Activated CD4-positive, CD25-positive, alpha-beta regulatory T cell treated with anti-CD3 and anti-CD28 coated beads, Interleukin-2, amount 50 U/mL, for 24 hours (primary cell): ENCODE measurements at places on chromosomes 1 and 21.
A peak's percentile ranks its signal among the peaks of the same experiment; 100 is the strongest.

DNA sequence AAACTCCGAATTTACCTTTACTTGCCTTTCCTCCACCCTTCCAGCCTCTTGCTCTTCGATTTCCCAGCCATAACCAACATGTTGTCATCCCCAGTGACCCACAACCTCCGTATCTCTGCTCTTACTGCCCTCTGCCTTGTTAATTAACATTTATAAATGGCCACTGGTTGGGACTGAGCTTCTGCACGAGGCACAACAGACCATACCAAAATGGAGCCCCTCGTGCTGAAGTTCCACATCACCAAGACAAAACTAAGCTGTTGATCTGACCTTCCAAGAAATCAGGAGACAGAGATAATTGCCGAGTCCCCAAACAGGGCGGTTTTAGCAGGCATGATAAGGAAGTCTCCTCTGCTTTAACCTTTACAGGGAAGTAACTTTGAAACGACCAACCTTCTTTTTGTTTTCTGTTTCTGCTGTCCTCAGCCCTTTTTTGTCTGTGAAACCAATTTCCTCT lies 71.9 kb downstream of the NMNAT2 start:
- no peak for ATAC-seq

- no peak for ATAC-seq
These were observed 202.0 kb downstream of the USH2A start for GRCh38 chr1:216221260-216221700.

DNA sequence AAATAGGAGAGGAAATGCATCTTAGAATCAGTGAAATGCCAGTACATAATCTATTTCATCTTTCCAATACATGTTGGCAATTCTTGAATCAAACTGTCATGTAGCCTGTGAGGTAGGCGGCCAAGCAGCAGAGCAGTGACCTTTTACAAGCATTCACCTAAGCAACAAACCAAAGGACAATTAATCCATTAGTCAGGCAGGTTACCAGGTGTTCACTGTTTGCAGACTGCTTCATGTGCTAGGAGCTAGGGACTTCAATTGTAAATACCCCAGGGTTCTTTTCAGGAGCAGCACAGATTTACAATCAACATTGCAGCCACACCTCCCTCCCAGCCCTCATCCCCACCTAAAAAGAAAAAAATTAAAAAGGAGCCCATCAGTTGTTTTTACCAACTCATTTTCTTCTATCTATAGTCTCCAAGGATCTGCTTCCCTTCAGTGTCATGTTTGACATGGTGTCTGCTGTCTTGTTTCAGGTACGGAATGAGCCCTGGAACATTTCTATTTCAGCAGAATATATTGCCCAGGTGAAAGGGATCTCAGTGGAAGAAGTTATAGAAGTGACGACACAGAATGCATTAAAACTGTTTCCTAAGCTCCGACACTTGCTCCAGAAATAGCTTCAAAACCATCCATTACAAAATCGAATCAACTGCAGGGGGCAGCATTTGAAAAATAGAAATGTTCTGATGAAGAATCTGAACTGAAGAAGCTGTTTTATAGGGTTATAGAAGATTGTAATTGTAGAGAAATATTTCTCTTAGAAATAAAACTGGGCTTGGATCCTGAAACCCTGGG lies 23.0 kb downstream of the TATDN3 start:
- no peak for ATAC-seq

GRCh38 chr1:152884085-152884484 lies 6.0 kb downstream of the SMCP start:
- no peak for ATAC-seq

DNA sequence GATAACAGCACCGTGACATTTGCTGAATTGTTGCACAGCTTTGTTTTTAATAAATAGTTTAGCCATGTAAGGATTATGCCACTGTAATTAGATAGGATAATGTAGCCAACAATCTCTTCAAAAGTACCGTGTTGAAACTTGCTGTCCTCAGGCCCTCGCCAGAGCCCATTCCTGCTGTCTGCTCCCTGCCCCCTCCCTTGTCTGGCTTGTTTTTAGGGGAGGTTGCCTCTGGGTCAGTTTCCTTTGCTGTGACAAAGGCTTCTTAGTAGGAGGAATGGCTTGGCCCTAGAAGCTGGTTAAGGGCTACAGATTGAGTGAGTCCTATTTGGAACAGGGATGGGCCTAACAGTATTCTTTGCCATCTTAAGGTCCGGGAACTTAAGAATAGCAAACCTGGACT lies 107.9 kb downstream of the LMO4 start:
- ATAC-seq = no peak

- ATAC-seq = no peak
These were observed 12.4 kb upstream of the PRPF38B start for GRCh38 chr1:108679586-108680213.

DNA sequence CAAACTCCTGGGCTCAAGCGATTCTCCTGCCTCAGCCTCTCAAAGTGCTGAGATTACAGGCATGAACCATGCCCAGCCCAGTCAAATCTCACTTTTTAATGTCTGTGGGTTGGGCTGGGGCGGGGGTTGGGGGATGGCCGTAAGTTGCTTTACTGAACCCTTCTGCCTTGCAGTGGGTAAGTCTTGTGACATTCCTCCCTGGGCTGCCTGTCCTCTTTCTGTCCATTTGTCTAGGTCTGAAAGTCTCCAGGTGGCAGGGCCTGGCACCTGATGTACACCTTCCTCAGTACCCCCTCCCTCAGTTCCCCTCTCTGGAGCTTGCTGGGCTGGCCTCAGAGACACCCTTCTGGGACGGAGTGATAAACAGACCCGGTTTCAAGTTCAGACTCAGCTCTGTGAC lies 13.3 kb downstream of the ZNF362 start:
- no peak for ATAC-seq

DNA sequence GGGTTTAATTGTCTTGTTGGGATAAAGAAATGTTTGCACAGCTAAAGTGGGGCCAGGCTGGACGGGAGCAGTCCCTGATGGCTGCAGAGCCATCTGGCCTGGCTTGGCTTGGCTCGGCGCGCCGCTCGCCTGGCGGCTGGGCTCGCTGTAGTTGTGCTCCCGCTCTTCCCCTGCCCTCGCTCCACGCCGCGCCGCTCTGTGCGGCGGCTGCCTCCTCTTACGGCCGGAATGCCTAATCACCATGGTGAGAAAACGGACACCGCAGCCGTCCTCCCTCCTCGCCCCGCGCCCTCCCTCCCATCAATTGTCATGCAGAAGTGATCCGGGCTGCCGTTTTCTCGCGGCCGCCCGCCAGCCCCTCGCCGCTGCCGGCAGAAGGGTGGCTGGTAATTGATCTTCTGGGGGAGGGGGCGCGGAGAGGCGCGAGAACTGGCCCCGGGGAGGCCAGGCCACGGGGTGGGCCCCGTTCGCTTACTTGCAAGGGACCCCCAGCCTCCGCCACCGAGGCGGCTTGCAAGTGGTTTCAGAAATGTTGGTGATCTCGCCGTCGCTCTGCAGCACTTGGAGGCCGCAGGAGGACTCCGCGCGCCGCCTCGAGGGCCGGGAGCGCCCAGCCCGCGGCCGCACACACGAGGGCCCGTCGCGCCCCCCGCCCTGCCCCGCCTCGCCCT lies 12.4 kb downstream of the RNF220 start:
- peak; percentile 20 for ATAC-seq

DNA sequence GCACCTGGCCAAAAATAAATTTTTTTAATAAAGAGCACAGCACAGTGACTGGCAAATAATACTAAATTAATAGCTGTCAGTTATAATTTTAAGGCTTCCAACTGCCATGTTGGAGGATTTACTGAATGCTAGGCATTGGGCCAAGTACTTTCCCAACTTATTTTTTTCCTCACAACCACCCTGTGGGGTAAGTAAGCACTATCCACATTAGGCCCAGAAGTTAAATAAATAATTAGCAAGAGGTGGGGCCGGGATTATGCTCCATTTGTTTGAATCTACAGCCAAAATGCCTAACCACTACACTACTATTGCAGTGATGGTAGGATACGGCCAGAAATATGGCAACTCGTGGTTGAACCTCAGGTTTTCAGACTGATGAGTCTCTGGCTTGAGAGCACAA lies 4.6 kb upstream of the TRNAU1AP start:
- ATAC-seq = no peak

DNA sequence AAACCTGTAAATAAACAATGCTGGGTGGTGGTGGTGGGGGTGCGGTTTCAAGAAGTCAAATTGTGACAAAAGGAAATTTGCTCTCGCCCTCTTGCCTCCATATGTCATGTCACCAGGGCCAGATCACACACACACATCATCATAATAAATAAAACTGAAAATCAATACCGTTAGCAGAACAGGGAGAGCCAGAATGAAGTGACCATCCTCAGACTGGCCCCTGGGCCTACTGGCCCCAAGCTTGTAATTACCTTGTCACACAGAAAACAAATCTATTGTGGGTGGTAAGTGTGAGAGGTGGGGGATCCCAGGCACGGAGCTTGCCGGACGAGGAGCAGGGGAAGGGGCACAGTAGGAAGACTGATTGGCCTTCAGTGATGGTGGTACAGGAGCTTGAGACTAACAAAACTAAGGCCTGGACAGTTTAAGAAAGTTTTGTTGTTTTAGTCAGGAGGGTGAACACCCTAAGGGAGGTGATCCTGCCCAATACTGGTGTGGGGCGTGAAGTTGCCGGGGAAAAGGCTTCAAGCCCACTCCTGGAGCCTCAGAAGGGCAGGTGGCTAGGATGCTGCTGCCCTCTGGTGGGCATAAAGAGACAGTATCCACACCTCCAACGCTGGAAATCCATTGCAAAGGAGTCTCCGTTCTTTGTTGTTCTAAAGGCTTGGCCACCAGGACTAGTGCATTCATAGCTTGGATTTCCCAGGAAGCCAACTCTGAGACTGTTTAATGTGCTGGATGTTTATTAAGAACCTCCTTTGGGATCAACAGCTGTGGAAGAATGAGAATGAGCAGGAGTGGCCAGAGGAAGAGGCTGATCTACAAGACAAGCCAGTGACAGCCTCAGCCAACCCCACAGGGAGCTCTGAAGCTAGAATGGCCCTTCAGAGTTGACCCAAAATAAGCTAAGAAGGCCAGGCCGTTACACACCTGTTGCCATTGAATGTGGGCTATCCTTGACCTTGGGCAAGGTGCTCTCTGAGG lies 8.1 kb upstream of the C1orf216 start:
- ATAC-seq = peak; percentile 94

- peak; percentile 68 for ATAC-seq
These were observed 15.4 kb downstream of the BTG2 start for GRCh38 chr1:203320591-203321272.

- ATAC-seq = no peak
These were observed 294.4 kb downstream of the CAMTA1 start for GRCh38 chr1:7079637-7080036.
